ENCODE measurements at places on chromosomes 1 and 21. TPM values are rescaled to one million over a fixed set of nuclear protein-coding genes. Genes with fewer than 3 reads are reported as not detected.
A peak's percentile ranks its signal among the peaks of the same experiment; 100 is the strongest.

GRCh38 chr21:33027401-33028286 lies 1.9 kb downstream of the OLIG2 start:
- no peak for DNase-seq

DNA sequence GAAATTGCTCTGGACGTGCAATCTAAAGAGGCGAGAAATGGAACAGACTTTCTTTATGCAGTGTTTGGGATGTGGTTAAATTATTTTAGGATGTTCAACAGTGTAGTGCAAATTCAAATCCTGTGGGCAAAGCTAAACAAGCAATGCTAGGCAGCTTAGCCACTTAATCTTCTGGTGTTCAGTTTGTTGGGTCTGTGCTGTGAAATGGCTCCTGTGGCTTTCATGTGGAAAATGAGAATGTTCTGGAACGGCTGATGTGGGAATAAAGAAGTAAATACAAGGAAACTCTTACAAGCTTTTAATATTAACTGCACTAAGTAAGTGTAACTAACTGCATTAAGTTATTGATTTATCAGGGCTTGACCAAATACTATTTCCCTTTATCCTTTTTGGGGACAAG lies 766.6 kb downstream of the ADGRL2 start:
- DNase-seq: no peak

GRCh38 chr1:52970149-52970548 lies 43.1 kb downstream of the SCP2 start:
- peak; percentile 13 for DNase-seq

SLC35F3 gene
- 0.35 TPM for total RNA-seq
